T-helper 22 cell (primary cell): ENCODE measurements at places on chromosomes 1 and 21.

- DNase-seq = no peak
Measured at GRCh38 chr1:27166929-27167328, 12.0 kb upstream of the SLC9A1 start.

GRCh38 chr21:46474382-46474781, 15.7 kb downstream of the DIP2A start:
- no peak for DNase-seq

GRCh38 chr1:31624731-31625514, 7.4 kb downstream of the HCRTR1 start:
- DNase-seq = no peak

DNA sequence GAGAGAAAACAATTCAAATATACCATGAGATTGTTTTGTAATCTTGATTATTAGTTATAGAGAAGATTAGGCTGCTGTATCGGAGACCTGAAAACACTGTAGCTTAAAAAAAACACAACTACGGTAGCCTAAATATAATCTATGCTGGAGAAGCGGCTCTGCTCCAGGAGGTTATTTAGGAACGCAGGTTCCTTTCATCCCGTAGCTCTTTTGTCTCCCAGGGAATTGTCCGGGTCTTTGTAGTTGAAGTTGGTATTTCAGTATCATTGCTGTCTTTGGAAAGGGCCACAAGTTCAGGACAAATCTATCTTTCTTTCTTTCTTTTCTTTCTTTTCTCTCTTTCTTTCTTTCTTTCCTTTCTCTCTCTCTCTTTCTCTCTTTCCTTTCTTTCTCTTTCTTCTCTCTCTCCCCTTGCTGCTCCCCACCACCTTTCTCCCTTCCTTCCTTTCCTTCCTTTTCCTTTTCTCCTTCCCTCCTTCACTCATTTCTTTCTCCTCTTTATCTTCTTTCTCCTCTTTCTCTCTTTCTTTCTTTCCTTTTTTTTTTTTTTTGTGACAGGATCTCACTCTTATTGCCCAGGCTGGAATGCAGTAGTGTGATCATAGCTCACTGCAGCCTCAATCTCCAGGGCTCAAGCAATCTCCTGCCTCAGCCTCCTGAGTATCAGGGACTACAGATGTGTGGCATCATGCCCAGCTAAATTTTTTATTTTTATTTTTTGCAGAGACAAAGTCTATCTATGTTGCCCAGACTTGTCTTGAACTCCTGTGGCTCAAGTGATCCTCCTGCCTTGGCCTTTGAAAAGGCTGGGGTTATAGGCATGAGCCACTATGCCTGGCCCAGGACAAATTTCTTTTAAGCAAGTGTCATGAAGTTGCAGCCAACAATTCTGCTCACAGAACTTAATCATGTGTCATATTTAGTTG, 10.9 kb upstream of the NFIA start:
- no peak for DNase-seq

DNA sequence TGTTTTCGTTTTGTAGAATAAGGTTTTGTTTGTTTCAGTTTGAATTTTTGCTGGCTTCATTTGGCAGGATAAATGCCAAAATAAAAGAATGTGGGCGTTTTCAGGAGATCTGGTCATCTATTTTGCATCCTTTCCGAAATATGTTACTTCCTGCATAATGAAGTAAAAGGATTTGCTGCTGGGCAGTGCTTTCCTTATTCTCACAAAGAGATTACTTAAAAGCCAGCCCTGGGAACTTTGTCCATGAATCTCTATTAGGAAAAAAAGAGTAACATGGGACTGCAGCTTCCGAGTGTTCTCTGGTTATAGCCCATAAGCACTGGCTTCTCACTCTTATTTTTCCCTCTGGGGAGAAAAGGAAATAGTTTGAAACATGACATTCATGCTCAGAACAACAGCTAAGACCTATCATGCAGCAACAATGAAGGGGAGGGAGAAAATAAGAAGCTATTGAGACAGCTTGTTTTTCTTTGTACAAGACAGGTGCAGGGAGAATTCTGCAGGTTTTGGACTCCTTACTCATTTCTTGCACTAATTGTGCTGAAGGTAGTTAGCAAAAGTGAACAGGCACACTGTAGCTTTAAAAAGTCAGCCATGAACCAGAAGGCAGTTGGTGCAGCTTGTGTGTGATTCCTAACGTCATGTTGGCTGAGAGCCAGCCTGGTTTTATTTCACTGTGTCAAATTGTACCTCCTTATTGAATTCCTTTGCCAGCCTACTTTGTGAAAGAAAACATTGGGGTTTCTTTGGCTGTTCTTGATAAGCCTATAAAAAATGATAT, at the start of gene SAMD13:
Gene SAMD13, plus strand, starts transcription at position 705 of the 781 bp plus-strand sequence. CDS start 1,527 bp downstream, outside the sequence.
- DNase-seq = no peak
